Activated CD4-positive, alpha-beta T cell treated with anti-CD3 and anti-CD28 coated beads, Interleukin-2, amount 10 ng/mL, durations not matched to agents 7 days and 5 days (primary cell): ENCODE measurements at places on chromosomes 2 and 18. TPM values are rescaled to one million over a fixed set of nuclear protein-coding genes. Genes with fewer than 3 reads are reported as not detected.

UGT1A3 gene
- not detected for total RNA-seq

GRCh38 chr18:27785815-27786471 lies 391.0 kb downstream of the CDH2 start:
- DNase-seq = no peak

RNU2-63P gene
- 1.9 TPM for total RNA-seq

DNA sequence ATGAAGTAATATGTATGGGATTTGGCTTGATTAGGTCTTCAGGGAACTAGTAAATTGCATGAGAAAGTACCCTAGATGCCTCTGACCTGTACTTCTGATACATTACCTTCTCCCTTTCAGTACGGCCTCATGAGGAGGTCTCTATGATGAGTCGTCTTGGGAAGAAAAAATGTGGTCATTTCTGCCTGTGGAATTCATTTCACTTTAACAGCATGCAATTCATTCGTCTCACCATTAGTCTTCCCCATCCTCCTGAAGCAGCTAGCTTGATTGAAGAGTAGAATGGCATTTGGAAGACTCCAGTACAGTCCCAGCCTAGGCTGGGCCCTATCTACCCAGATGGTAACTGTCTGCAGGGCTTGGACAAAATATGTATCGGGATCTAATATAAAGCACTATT lies 52.2 kb downstream of the TMX3 start:
- DNase-seq = no peak

GRCh38 chr18:24315170-24315569 lies 82.5 kb downstream of the OSBPL1A start:
- DNase-seq = no peak

PROKR1 gene
- not detected for total RNA-seq
